ENCODE measurements at places on chromosomes 6 and 20. TPM values are rescaled to one million over a fixed set of nuclear protein-coding genes. Genes with fewer than 3 reads are reported as not detected.

The JPH2 gene
- 1.1 TPM for total RNA-seq

The SIRPB1 gene
- 0.51 TPM for total RNA-seq

The TXLNB gene
- not detected for total RNA-seq

The YWHAB gene
- 197 TPM for total RNA-seq

The PMEPA1 gene
- 464 TPM for total RNA-seq

The MTHFD1L gene
- 38.7 TPM for total RNA-seq

The TCP11 gene
- not detected for total RNA-seq

The NEURL2 gene
- 1.5 TPM for total RNA-seq

The UST gene
- 3.3 TPM for total RNA-seq

The PKIB gene
- 0.78 TPM for total RNA-seq

The SCRT2 gene
- total RNA-seq, result not detected

The ASIP gene
- not detected for total RNA-seq

The HLA-DQB1 gene
- total RNA-seq, result not detected

The ARMC2 gene
- 2.8 TPM for total RNA-seq

The VSX1 gene
- total RNA-seq, result 1.2 TPM

The FAXC gene
- total RNA-seq, result 6.4 TPM

The LGSN gene
- 3.3 TPM for total RNA-seq

The HEY2 gene
- total RNA-seq, result not detected

The ISM1 gene
- 0.43 TPM for total RNA-seq

The SLC17A4 gene
- total RNA-seq, result not detected

The ADGRF1 gene
- 0.16 TPM for total RNA-seq

The INSM1 gene
- total RNA-seq, result not detected

The SLPI gene
- 9.3 TPM for total RNA-seq

The EBF4 gene
- total RNA-seq, result 2.5 TPM

The MYB gene
- total RNA-seq, result 0.98 TPM

The SUMO4 gene
- total RNA-seq, result not detected

The FAM209B gene
- 0.48 TPM for total RNA-seq

The VAPB gene
- total RNA-seq, result 50.4 TPM

The SLC22A3 gene
- 41.5 TPM for total RNA-seq

The VPS16 gene
- 32.9 TPM for total RNA-seq

The GLP1R gene
- not detected for total RNA-seq

The PRND gene
- not detected for total RNA-seq

The LY6G6C gene
- total RNA-seq, result not detected

The IL17F gene
- not detected for total RNA-seq

The COL9A3 gene
- total RNA-seq, result 0.54 TPM

The GABRR1 gene
- total RNA-seq, result not detected

The FAM83D gene
- total RNA-seq, result 74.4 TPM

The DLGAP4 gene
- total RNA-seq, result 63.0 TPM

The RWDD1 gene
- total RNA-seq, result 23.9 TPM

The TSPO2 gene
- total RNA-seq, result not detected
